ENCODE measurements at places on chromosomes 12 and 14.

DNA sequence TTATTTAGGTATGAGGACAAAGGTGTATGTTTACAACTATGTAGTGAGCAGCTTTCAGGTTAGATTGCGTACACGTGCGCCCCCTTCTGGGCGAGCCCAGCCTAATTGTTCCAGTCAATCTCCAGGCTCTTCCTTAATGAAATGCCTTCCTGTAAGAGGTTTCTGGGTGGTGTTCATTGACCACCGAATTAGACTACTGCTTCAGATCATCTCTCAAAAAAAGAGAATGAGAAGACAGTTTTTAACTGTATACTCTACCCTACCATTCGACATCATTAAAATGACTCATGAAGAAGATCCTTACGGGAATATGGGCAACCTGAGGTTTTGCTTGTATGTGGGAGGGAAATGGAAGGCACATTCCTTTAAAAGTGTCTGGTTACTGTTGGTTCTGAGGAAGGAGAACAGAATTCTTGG lies 2.1 kb downstream of the LUM start:
- no peak for DNase-seq

GRCh38 chr12:59079002-59079401 lies 158.7 kb upstream of the LRIG3 start:
- no peak for DNase-seq

GRCh38 chr12:48034835-48035805 lies 30.8 kb upstream of the COL2A1 start:
- no peak for DNase-seq

DNA sequence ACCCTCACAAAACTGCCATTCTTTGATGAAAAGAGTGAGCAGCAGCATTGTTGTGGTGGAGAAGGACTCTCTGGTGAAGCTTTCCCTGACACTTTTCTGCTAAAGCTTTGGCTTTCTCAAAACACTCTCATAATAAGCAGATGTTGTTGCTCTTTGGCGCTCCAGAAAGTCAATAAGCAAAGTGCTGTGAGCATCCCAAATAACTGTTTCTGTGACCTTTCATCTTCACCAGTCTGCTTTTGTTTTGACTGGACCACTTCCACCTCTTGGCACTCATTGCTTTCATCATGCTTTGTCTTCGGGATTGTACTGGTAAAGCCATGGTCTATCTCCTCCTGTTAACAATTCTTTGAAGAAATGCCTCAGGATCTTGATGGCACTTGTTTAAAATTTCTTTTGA lies 424.7 kb upstream of the TMPO start:
- DNase-seq = no peak

Measured in DMS79 (cell line).